Bronchial epithelial cell (primary cell): ENCODE measurements at places on chromosomes 2 and 18. TPM values are rescaled to one million over a fixed set of nuclear protein-coding genes. Genes with fewer than 3 reads are reported as not detected.

The SRD5A2 gene
- total RNA-seq = under 0.01 TPM in 1 of 2 replicates, not detected in the other

The VIL1 gene
- total RNA-seq = not detected in 2 replicates

The ACVR1C gene
- 0.26 TPM in 2 replicates for total RNA-seq

The DCAF17 gene
- total RNA-seq = 16.3 and 18.2 TPM in 2 replicates

The MEP1B gene
- total RNA-seq = not detected in 2 replicates

The MC5R gene
- total RNA-seq = not detected in 2 replicates

The NIF3L1 gene
- 21.5 and 24.2 TPM in 2 replicates for total RNA-seq

The LANCL1 gene
- 19.5 and 22.7 TPM in 2 replicates for total RNA-seq

The ZNF24 gene
- 28.5 and 32.9 TPM in 2 replicates for total RNA-seq

The LMAN2L gene
- total RNA-seq = 15.3 and 18.9 TPM in 2 replicates

The KRCC1 gene
- 8.4 and 13.6 TPM in 2 replicates for total RNA-seq

The KCNJ3 gene
- not detected in 2 replicates for total RNA-seq

The NR4A2 gene
- under 0.01 and 0.26 TPM in 2 replicates for total RNA-seq

The SLC38A11 gene
- not detected in 2 replicates for total RNA-seq

The TSPYL6 gene
- total RNA-seq = not detected in 2 replicates

The MBD5 gene
- 5.3 and 9.5 TPM in 2 replicates for total RNA-seq

The RFTN2 gene
- total RNA-seq = under 0.01 and 0.13 TPM in 2 replicates

The DYNC1I2 gene
- total RNA-seq = 95.1 and 103 TPM in 2 replicates

The ALPG gene
- total RNA-seq = not detected in 2 replicates

The CCL20 gene
- 1.5 and 3.7 TPM in 2 replicates for total RNA-seq

The DES gene
- not detected in 2 replicates for total RNA-seq

The ZSWIM2 gene
- not detected in 2 replicates for total RNA-seq
